CD4-positive, alpha-beta T cell treated with Interleukin-12 subunit alpha and Interleukin-12 subunit beta, for 1 hour (primary cell): ENCODE measurements at places on chromosomes 2 and 18.

GRCh38 chr18:34773961-34774766, 64.1 kb downstream of the DTNA start:
- DNase-seq = no peak

GRCh38 chr2:217475101-217475500, 527.7 kb downstream of the TNS1 start:
- DNase-seq = no peak

GRCh38 chr2:12316476-12316875, 400.3 kb upstream of the TRIB2 start:
- no peak for DNase-seq

- no peak for DNase-seq
Measured at GRCh38 chr18:47970664-47971531, 40.4 kb upstream of the SMAD2 start.

- peak; percentile 27 for DNase-seq
Measured at GRCh38 chr2:60439219-60439974, 114.1 kb downstream of the BCL11A start.

- DNase-seq = peak; percentile 81
Measured at GRCh38 chr2:113390124-113390849, 47.2 kb upstream of the ZNG1B start.

DNA sequence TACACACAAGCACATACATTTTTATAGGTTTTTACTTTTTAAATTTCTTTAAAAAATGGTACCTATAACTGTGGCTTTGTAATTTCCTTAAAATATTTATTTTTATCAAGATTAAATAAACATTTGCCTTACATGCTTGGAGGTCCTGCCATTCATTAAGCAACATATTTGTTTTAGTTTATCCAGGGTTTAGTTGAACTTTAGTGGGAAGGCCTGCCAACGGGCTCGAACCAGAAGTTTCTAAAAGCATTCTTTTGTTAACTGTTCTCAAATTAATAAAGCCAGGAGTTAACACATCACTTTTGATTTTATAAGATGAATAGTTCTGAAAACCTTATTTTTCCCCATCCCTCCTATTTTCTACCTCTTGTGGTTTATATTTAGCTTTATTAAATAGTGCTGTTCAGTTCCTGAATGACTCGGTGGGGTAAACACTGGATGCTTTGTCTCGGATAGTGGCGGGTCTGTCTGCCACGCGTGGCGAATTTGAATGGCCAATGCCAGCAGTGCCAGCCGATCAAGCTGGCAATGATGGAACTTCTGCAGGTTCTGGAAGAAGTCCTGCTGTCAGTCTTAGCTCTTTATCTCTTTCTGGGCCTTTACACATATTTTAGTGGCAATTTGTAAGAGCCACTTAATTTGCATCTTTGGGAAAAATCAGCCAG, 32.2 kb downstream of the SH3YL1 start:
- DNase-seq = no peak

GRCh38 chr2:227772932-227773331, 27.2 kb downstream of the SCYGR8 start:
- DNase-seq = no peak

DNA sequence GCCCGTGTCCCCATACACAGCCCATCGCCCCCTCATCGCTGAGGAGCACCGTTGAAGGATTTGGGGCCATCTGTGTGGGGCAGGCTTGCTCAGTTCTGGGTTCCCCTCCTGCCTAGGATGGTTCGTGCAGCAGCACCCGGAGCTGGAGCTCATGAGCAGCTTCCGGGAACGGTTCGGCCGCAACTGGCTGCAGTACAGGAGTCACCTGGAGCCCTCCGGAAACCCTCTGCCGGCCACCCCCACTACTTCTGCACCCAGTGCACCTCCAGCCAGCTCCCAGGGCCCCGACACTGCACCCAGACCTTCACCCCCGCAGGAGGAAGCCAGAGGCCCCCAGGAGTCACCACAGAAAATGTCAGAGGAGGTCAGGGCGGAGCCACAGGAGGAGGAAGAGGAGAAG, 10.3 kb downstream of the STK11IP start:
- DNase-seq = no peak

DNA sequence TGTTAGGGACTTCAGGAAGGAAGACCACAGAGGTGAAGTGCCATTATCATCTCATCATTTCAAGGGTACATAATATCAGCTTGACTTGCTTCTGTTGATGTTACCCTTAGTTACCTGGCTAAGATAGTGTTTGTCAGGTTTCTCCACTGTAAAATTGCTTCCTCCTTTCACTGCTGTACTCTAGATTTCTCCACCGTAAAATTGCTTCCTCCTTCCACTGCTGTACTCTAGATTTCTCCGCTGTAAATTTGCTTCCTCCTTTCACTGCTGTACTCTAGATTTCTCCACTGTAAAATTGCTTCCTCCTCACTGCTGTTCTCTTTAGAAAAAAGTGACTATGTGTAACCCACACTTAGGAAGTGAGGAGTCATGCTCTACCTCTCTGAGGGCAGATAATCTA, 1460.3 kb downstream of the SUCLG1 start:
- DNase-seq = no peak

DNA sequence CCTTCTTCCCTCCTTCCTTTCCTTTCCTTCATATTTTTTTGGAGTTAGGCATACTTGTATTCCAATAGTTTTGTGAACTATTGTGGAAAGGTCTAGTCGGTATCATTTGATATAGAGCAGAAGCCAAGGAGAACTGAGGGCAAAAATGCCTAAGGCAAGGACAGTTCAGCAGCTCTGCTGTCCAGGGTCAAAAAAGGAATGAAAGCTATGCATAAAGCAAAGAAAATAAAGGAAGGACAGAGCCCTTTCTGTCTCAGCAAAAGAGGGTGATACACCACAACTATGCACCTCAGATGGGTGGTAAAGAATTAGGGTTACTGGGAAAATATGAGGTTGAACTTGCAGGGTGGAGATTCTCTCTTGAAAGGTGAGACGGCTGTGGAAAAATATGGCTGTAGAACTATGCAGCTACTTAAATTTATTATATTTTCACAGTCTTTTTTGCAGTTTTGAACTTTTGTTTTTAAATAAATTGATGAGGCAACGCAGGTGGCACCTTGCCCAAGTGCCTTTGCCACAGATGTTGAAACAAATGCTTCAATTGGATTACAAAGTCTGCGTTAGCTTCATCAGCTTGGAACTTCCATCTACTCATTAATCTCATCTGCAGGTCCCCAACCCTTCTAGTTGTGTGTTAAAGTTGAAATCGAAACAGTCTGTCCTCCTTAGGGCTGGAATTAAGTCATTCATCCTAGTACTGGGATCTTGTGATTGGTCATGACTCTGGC, 20.8 kb downstream of the LHCGR start:
- DNase-seq = no peak

GRCh38 chr2:67828066-67828465, 234.7 kb downstream of the C1D start:
- DNase-seq = no peak

DNA sequence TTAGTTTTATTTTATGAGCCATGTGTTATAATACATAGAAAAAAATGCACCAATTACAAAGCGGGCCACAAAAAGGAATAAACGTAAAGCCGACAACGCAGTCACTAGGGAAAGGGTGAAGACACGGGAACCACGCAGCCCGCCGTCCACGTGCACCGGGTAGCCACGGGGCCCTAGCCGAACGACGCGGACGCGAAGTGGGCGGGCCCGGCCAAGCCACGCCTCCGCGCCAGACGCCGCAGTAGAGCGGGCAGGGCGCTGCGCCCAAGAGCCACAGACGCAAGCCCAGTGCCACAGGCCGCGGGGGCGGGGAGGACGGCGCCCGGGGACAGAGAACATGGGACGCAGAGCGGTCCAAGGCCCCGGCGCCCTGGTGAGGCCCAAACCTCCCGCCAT, at the start of gene DUSP28:
Gene DUSP28 (plus strand): TSS at position 274 of the 396 bp plus-strand sequence. CDS start 328 bp downstream, outside the sequence.
- peak; percentile 93 for DNase-seq

- no peak for DNase-seq
Measured at GRCh38 chr2:106065268-106065982, 128.7 kb downstream of the UXS1 start.

DNA sequence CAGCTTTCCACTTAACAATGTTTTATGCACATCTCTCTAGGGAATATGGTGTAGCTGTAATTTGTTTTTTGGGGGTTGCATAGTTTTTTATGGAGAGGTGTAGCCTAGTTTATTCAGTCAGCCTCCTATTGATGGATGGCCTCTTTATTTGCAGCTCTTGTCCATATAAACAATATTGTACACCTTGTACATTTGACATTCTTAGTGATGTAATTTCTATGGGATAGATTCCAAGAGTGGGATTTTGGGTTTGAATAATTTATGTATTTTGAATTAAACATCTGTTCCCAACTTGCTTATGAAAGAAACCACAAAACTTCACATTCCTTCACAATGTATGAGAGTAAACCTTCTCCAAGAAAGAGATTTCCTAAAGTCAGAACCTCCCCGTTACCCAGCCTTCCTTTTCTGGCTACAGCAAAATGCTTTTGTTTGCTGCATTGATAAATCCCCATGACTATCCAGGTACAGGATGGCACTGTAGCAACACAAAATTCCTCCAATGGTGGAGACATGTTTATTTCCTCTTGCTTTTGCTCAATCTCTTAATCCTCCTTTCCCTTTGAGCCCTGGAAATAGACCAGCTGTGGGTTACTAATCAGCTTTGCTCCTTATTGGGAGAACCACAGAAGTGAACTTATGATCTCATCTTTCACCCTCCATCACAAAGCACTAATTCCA, 58.4 kb upstream of the GALR1 start:
- no peak for DNase-seq

DNA sequence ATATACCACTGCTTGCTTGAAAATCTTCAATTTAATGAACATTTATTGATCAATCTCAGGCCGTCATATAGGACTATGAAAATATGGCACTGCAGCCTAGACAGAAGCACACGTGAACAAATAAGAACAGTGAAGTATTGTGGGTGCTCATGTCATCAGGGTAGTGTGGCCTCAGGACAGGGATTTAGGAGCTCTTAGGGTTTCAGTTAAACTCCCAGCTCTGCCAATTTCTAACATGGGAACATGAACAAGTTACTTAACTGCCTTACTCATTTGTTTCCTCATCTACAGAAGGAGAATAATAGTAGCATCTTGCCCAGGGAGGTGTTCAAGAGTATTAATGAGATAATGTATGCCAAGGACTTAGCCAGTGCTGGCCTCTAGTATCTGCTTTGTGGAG, 146.0 kb upstream of the MAP3K20 start:
- DNase-seq = no peak

GRCh38 chr18:29056800-29057199, 879.9 kb upstream of the CDH2 start:
- no peak for DNase-seq
